ENCODE measurements at places on chromosomes 3 and 15. TPM values are rescaled to one million over a fixed set of nuclear protein-coding genes. Genes with fewer than 3 reads are reported as not detected.

The ACP3 gene
- 7.9 TPM for total RNA-seq

The SERPINI2 gene
- 0.25 TPM for total RNA-seq

The EPHA3 gene
- total RNA-seq = 1.3 TPM

The MORC1 gene
- total RNA-seq = 19.4 TPM

The STRA6 gene
- total RNA-seq = 9.3 TPM

The RLBP1 gene
- total RNA-seq = 0.31 TPM

The STXBP5L gene
- total RNA-seq = 12.1 TPM

The ZFYVE19 gene
- 38.2 TPM for total RNA-seq

The PAQR5 gene
- 0.25 TPM for total RNA-seq

The TGM5 gene
- 0.43 TPM for total RNA-seq

The ALDH1L1 gene
- 67.5 TPM for total RNA-seq

The NRROS gene
- 3.2 TPM for total RNA-seq

The SHISA5 gene
- total RNA-seq = 146 TPM

The ARL14 gene
- not detected for total RNA-seq

The C3orf20 gene
- 3.8 TPM for total RNA-seq

The MUC4 gene
- total RNA-seq = 4.0 TPM

The THBS1 gene
- 20.7 TPM for total RNA-seq

The FSD2 gene
- total RNA-seq = 0.19 TPM

The PIGB gene
- 14.3 TPM for total RNA-seq

The SNX4 gene
- total RNA-seq = 67.2 TPM

The GAP43 gene
- total RNA-seq = 0.63 TPM

The RAB6B gene
- 7.0 TPM for total RNA-seq

The OSBPL10 gene
- 160 TPM for total RNA-seq

The KBTBD12 gene
- 4.6 TPM for total RNA-seq

The FANCD2OS gene
- total RNA-seq = 25.8 TPM

The CP gene
- total RNA-seq = 10.3 TPM

The PIF1 gene
- 6.9 TPM for total RNA-seq

The STRIT1 gene
- total RNA-seq = not detected

The KLHL40 gene
- 0.62 TPM for total RNA-seq

The BRK1 gene
- total RNA-seq = 157 TPM

The LIPC gene
- not detected for total RNA-seq

The IQCF5 gene
- 114 TPM for total RNA-seq

The KNL1 gene
- 50.9 TPM for total RNA-seq

The LMCD1 gene
- total RNA-seq = 47.9 TPM

The TGM4 gene
- 0.68 TPM for total RNA-seq

Measured in testis (tissue), 5 donors.